ENCODE measurements at places on chromosomes 16 and 17. TPM values are rescaled to one million over a fixed set of nuclear protein-coding genes. Genes with fewer than 3 reads are reported as not detected.

DNA sequence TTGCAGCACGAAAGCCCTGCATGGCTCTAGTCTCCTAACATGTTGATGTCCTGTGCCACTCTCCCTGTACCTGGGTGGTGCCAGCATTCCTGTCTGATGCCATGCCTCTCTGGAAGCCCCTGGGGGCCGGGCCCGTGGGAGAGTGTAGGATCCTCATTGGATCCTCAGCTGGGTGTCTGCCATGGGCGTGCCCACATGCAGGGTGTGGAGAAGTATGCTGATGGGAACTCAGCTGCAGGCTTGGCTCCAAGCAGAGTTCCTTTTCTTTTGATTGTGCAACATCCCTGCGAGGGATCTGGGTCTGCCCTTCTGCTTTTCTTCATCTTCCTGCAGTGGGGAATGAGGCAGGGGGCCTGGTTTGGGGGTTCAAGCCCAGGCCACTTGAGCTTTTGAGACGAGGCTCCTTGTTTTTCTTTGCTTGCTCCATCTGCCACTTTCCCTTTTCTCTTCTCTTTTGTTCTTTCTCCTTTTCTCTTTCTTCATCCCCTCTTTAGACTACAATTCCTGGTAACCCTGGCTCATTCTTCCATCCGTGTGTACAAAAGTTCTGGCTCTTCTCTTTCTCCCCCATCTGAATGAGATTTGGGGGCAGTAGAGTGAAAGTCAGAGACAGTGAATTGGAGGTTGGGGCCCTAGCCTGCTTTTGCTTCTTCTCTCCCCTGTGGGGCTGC is 32.9 kb downstream of the KSR1 start:
- DNase-seq = no peak

- DNase-seq = no peak
Measured at GRCh38 chr16:75061669-75062068, 54.9 kb downstream of the LDHD start.

DNA sequence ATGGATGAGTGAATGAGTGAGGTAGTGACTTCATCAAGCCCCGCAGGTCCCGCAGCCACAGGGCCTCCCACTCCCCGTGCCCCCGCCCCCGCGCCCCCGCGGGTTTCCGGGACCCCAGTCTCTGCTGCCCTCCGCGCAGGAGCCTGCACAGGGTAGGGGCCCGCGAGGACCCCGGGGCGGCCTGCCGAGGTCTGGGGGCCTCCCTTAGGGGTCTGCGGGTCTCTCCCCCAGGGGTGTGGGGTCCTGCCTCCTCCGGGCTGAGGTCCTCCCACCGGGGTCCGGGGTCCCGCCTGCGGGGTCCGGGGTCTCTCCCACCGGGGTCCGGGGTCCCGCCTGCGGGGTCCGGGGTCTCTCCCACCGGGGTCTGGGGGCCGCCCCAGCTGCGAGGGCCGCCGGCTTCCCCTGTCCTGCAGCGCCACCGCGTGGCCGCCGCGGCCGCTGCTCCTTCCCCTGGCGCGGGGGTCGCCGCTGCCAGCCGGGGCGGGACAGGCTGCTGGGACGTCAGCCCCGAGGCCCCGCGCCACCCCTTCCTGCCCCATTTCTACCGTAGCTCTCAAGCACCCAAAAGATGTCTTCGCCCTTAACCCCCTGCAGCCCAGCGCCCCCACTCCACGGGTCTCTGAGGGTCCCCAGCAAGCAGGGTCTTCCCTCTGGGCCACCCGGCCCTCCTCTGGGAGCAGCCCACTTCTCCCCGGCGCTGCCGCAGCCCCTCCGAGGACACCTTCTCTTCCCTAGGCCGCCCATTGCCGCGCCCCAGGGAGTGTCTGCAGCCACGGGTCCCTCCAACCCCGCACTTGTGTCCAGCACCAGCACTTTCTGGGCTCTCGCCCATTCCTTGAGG is 10.4 kb upstream of the CHMP6 start:
- DNase-seq = peak; percentile 51

DNA sequence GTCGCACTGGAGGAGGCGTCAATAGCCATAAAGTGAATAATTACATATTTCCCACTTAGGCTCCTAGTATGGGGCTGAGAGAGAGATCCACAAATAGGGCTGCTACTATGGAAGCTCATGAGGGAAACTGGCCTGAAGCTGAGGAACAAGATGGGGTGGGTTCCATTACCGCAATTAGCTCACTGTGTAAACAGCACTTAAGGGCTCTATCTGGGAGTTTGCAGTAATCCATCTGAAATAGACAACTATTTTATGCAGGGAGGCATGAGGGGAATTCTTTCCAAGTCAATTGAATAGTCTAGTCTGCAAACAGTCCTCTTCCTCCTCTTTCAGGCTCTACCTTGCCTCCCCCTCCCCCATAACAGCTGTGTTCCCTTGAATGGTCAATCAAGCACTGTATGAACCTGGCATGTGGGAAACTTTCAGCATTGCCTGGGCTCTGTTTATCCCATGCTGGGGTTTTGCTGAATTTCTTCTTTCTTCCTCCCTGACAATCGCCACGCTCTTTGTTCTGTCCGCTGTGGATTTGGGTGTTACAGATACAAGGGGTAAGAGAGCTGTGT is 56.1 kb upstream of the MAF start:
- DNase-seq = no peak

DNA sequence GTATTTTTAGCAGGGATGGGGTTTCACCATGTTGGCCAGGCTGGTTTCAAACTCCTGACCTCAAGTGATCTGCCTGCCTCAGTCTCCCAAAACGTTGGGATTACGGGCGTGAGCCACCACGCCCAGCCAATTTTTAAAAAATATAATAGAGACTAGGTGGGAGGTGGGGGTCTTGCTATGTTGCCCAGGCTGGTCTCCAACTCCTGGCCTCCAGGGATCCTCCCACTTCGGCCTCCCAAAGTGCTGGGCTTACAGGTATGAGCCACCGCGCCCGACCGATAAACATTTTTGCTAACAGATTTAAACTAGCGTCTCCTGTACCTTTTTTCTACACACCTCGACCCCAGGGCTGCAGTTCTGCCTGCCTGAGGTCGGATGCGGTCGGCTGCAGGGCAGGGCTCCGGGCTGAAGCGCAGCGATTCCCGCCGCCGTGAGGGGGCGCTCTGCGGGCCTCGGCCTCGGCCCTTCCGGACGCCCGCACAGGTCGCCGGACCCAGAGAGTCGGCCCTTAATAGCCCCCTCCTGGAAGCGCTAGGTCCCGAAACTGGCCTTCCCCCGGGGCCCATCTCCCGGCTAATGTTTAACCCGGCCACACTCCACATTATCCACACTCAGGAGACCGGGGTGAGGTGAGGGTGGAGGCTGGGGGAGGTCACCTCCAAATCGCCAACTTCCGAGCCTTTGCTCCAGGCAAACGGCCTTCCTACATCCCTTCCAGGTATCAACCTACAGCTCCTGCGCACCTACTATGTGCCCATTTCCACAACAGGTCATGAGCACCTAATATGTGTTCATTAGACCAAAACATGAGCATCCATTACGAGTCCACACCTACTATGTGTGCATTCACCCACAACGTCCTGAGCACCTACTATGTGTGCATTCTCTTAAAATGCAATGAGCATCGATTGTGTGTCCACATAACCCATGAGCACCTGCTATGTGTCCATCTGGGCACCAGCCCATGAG is 2.0 kb upstream of the GLIS2 start:
- peak; percentile 40 for DNase-seq

- no peak for DNase-seq
Measured at GRCh38 chr16:29644973-29645693, 17.9 kb upstream of the SPN start.

MYH10 gene
- 60.4 TPM for total RNA-seq

FAM20A gene
- total RNA-seq = not detected

VPS35 gene
- 105 TPM for total RNA-seq

All from OCI-LY7 (cell line).